Lower lobe of right lung (tissue), 2 donors: ENCODE measurements at places on chromosomes 3 and 15.

DNA sequence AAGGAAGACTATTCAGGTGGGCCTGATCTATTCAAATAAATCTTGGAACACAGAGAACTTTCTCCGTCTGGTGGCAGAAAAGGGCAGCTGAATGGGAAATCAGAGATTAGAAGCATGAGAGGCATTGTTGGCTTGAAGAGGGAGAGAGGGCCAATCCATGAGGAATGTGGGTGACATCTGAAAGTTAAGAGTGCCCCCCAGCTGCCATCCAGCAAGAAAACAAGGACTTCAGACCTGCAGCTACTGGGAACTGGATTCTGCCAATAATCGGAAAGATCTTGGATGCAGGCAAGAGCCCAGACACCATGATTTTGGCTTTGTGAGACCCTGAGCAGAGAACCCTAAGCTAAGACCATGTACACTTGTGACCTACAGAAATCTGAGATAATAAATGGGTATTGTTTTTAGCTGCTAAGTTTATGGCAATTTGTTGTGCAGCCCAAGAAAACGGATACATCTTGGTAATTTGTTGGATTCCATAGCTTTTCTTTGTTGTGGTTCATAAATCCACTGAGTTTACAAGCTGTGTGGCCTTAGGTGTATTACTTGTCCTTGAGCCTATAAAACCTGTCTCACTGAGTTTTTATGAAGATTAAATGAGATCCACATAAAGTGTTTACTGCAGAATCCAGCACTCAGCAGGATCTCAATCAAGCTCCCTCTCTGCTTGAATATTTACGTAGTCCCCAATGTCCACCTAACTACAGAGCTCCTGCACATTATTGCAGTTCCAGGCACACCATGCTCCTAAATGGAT, 82.1 kb upstream of the PRTG start:
- no peak for DNase-seq
- no peak overlapping the region for H3K4me3 ChIP-seq
- peaks cover 2% of the 10 kb centered on the region for H3K36me3 ChIP-seq
- no peaks in the 10 kb centered on the region for H3K27me3 ChIP-seq

DNA sequence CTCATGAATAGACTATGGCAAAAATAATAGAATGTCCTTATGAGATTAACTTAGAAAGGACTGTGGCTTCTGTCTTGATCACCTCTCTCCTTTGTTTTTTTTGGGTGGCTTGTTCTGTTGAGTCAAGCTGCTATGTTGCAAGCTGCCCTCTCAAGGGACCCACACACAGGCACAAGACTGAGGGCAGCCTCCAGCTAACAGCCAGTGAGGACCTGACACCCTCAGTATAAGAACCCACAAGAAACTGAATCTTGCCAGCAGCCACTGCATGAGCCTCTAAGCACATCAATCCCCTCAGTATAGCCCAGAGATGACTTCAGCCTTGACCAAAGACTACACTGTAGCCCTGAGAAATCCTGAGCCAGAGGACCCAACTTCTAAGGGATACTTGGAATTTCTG, 361.1 kb downstream of the MCTP2 start:
- H3K27ac ChIP-seq, result no peak overlapping the region
- no peaks in the 10 kb centered on the region for H3K36me3 ChIP-seq
- no peak overlapping the region for H3K4me3 ChIP-seq

GRCh38 chr3:107384907-107385306, 7.7 kb downstream of the CCDC54 start:
- H3K4me1 ChIP-seq, result no peaks in the 10 kb centered on the region
- no peak overlapping the region for H3K4me3 ChIP-seq
- no peak for DNase-seq
- no peak overlapping the region for H3K27ac ChIP-seq
- no peaks in the 10 kb centered on the region for H3K27me3 ChIP-seq

DNA sequence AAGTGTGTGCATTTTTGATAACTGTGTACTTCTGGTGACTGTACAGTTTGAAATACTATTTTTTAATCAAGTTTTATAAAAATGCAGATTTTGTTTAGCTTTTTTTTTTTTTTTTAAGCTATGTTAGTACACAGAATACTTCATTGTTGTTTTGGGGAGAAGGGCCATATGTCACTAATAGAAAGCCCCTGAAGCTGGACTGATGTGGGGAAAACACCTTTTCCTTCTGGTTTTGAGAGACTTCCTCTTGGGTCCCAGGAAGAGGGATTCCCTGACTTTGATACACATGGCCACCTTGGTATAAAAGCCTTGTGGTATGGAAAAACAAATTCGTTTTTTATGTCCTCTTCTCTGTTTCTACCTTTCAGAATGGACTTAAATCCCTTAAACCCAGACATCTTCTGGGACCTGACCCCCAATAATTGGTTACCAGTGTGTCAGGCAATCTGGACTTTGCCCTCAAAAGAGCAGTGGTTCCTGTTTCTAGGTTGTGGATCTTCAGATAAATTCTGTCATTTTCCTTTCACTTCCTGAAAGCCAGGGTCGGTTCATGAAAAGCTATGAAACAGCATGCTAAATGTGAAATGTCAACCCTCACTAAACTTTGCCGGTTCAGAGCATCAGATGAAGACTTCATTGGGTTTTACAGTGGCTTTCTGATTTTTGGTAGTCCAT, 31.1 kb upstream of the BLOC1S6 start:
- H3K27ac ChIP-seq, result no peak overlapping the region
- no peaks in the 10 kb centered on the region for H3K36me3 ChIP-seq
- H3K27me3 ChIP-seq, result no peaks in the 10 kb centered on the region
- H3K4me3 ChIP-seq, result no peak overlapping the region

DNA sequence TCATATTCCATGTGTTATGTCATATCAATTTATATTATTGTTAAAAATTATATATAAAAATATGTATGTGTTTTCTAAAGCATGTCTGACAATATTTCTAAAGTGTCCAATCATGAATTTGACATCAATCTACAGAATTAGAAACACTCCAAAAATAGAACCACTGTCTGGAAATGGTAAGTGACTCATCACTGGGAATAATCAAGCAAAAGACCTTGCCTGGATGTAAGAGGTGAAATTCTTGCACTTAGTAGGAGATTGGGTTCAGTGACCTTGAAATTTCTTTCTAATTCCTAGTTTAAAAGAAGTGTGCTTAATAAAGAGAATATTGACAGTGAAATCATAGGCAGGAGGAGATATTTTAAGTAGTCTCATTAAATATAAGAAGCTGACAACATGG, 188.8 kb downstream of the ZNF385D start:
- H3K27me3 ChIP-seq, result no peaks in the 10 kb centered on the region
- H3K36me3 ChIP-seq, result no peaks in the 10 kb centered on the region
- H3K4me3 ChIP-seq, result no peak overlapping the region
- H3K27ac ChIP-seq, result no peak overlapping the region
- H3K4me1 ChIP-seq, result no peaks in the 10 kb centered on the region

- no peak for DNase-seq
- no peaks in the 10 kb centered on the region for H3K36me3 ChIP-seq
- H3K27me3 ChIP-seq, result no peaks in the 10 kb centered on the region
- H3K27ac ChIP-seq, result no peak overlapping the region
- H3K4me3 ChIP-seq, result no peak overlapping the region
- no peaks in the 10 kb centered on the region for H3K4me1 ChIP-seq
These were observed 32.1 kb upstream of the CLASP2 start for GRCh38 chr3:33750211-33750548.

DNA sequence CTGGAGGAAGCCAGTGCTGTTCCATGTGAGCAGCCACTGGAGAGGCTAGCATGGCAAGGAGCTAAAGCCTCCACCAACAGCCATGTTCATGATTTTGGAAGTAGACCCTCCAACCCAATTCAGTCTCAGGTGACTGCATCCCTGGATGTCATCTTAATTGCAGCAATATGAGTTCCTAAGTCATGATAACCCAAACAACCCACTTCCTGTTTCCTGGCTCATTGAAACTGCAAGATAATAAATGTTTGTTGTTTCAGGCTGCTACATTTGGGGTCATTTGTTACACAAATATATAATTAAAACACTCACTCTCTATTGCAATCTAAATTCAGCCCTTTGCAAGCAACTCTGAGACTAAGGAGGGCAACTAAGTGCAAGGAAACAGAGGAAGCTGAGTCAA, 62.4 kb upstream of the SLC24A5 start:
- no peak overlapping the region for H3K4me3 ChIP-seq
- no peaks in the 10 kb centered on the region for H3K36me3 ChIP-seq
- no peaks in the 10 kb centered on the region for H3K27me3 ChIP-seq
- peaks cover 7% of the 10 kb centered on the region for H3K4me1 ChIP-seq

- no peak overlapping the region for H3K4me3 ChIP-seq
- H3K27me3 ChIP-seq, result no peaks in the 10 kb centered on the region
- no peaks in the 10 kb centered on the region for H3K4me1 ChIP-seq
- H3K27ac ChIP-seq, result no peak overlapping the region
These were observed 27.9 kb upstream of the RTP1 start for GRCh38 chr3:187169231-187169960.

DNA sequence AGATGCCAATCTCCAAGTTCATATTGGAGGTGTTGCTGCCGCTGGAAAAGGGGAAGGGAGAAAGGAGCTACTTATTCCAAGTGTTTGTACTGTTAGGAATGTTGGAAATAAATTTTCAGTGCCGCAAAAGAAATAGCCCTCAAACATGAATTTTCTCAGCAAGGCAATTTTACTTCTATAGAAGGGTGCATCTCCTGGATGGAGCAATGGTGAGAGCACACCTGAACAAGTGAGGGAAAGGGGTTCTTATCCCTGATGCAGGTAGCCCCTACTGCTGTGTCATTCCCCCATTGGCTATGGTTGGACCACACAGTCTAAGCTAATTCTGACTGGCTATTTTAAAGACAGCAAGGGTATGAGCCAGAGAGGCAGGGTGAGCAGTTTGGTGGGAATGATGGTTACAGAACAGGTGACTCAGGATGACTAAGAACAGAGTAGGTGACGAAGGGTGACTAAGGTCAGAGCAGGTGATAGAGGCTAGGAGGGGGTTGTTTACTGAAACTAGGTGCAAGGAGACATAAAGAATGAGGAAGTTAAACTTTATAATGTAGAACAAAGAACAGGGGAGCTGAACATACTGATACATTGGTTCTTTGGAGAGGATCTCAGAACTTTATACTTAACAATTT, 503.5 kb downstream of the EDEM1 start:
- no peaks in the 10 kb centered on the region for H3K36me3 ChIP-seq
- H3K4me3 ChIP-seq, result no peak overlapping the region
- H3K4me1 ChIP-seq, result no peaks in the 10 kb centered on the region
- H3K27me3 ChIP-seq, result no peaks in the 10 kb centered on the region

DNA sequence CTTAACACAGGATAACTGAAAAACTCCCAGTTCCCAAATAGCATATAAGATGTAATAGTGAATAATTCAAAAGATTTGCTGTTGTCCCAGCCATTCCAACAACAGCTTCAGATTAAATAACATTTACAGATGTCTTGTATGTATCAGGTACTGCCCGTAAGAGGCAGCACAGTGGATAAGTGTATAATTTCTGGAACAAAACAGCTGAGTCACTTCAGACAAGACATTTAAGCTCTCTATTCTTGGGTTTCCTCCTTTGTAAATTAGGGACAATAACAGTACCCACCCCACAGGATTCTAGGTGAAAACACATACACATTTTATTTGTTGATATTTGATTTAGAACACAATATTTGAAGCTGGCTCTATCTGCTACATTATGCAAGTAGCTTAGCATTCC, 2.6 kb upstream of the WWTR1 start:
- H3K4me3 ChIP-seq, result no peak overlapping the region
- DNase-seq, result no peak
- H3K36me3 ChIP-seq, result no peaks in the 10 kb centered on the region
- peaks cover 11% of the 10 kb centered on the region for H3K4me1 ChIP-seq
- H3K27ac ChIP-seq, result no peak overlapping the region
- no peaks in the 10 kb centered on the region for H3K27me3 ChIP-seq

- no peaks in the 10 kb centered on the region for H3K27me3 ChIP-seq
- H3K4me1 ChIP-seq, result no peaks in the 10 kb centered on the region
- DNase-seq, result no peak
- no peak overlapping the region for H3K4me3 ChIP-seq
- no peak overlapping the region for H3K27ac ChIP-seq
- no peaks in the 10 kb centered on the region for H3K36me3 ChIP-seq
These were observed 386.6 kb upstream of the WNT5A start for GRCh38 chr3:55873523-55874254.

GRCh38 chr15:40477642-40478327, 7.0 kb downstream of the CHST14 start:
- no peaks in the 10 kb centered on the region for H3K27me3 ChIP-seq
- DNase-seq, result no peak
- H3K4me1 ChIP-seq, result no peaks in the 10 kb centered on the region
- no peaks in the 10 kb centered on the region for H3K36me3 ChIP-seq
- H3K4me3 ChIP-seq, result no peak overlapping the region
- H3K27ac ChIP-seq, result no peak overlapping the region

GRCh38 chr15:49122541-49123062, 32.8 kb downstream of the COPS2 start:
- H3K4me3 ChIP-seq, result no peak overlapping the region
- DNase-seq, result no peak
- no peaks in the 10 kb centered on the region for H3K4me1 ChIP-seq
- H3K27ac ChIP-seq, result no peak overlapping the region
- H3K27me3 ChIP-seq, result no peaks in the 10 kb centered on the region
- peaks cover 30% of the 10 kb centered on the region for H3K36me3 ChIP-seq

GRCh38 chr3:106688464-106688863, 688.8 kb upstream of the CCDC54 start:
- H3K27me3 ChIP-seq, result no peaks in the 10 kb centered on the region
- no peaks in the 10 kb centered on the region for H3K36me3 ChIP-seq
- no peak for DNase-seq
- H3K4me1 ChIP-seq, result no peaks in the 10 kb centered on the region
- H3K4me3 ChIP-seq, result no peak overlapping the region
- no peak overlapping the region for H3K27ac ChIP-seq

DNA sequence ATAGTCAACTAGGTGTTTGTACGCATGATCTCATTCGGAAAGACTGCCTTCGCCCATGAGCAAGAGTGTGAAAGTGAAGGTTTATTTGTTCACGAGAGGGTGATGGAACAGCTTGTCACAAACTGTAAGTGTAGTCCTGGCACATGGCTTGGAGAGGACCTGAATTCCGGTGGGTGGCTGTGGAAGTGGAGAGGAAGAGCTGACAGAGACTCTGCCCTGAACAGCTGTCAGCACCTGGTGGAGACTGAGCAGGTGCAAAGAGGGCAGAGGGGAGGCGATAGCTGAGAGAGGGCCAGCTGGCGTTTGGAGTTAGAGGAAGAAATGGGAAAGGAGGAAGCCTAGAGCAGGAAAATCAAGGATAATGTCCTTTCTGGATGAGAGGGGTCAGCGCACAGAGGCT, 155.7 kb downstream of the EEFSEC start:
- no peaks in the 10 kb centered on the region for H3K27me3 ChIP-seq
- no peak overlapping the region for H3K4me3 ChIP-seq
- H3K27ac ChIP-seq, result no peak overlapping the region
- no peaks in the 10 kb centered on the region for H3K36me3 ChIP-seq
- no peaks in the 10 kb centered on the region for H3K4me1 ChIP-seq

- H3K27me3 ChIP-seq, result peaks cover 5% of the 10 kb centered on the region
- DNase-seq, result no peak
- H3K4me3 ChIP-seq, result peak overlapping the region; percentile 79
- H3K36me3 ChIP-seq, result peaks cover 5% of the 10 kb centered on the region
These were observed 842 bp downstream of the FSTL1 start for GRCh38 chr3:120449701-120450599.

GRCh38 chr3:62209101-62209500, 164.2 kb downstream of the FEZF2 start:
- no peak for DNase-seq
- no peaks in the 10 kb centered on the region for H3K4me1 ChIP-seq
- no peak overlapping the region for H3K27ac ChIP-seq
- no peaks in the 10 kb centered on the region for H3K36me3 ChIP-seq
- H3K4me3 ChIP-seq, result no peak overlapping the region

- H3K4me3 ChIP-seq, result no peak overlapping the region
- H3K4me1 ChIP-seq, result no peaks in the 10 kb centered on the region
- no peak for DNase-seq
- no peaks in the 10 kb centered on the region for H3K27me3 ChIP-seq
These were observed 540.9 kb upstream of the MDFIC2 start for GRCh38 chr3:70853161-70853944.
